Activated T-cell treated with anti-CD3 and anti-CD28 coated beads, Interleukin-2, amount 50 U/mL, for 72 hours (primary cell): ENCODE measurements at places on chromosomes 6 and 20.

GRCh38 chr6:156776470-156776839 is 723 bp upstream of the ARID1B start:
- peak; percentile 32 for DNase-seq
- H3K4me3 ChIP-seq: peak overlapping the region; percentile 99
- no peaks in the 10 kb centered on the region for H3K27me3 ChIP-seq
- peaks cover 42% of the 10 kb centered on the region for H3K4me1 ChIP-seq
- peak overlapping the region; percentile 99 for H3K27ac ChIP-seq

DNA sequence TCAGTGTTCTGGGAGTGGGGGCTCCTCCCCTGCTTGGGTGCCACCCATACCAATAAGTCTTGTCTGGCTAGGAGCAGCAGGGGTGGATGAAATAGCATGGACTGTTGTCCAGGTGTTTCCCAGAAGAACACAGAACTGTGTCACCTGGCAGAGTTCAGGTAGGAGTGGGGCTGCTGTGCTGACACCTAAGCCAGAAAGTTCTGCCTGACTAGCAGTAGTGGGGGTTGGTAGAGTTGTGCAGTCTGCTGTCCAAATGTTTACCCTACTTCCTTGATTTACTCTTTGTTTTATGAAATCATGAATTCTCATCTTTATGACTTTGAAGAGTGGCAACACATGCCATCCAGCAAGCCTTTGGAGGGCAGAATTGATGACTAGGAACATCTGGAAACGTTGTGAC is 27.3 kb upstream of the SLC35B3 start:
- no peak overlapping the region for H3K4me3 ChIP-seq
- peaks cover 2% of the 10 kb centered on the region for H3K36me3 ChIP-seq
- no peaks in the 10 kb centered on the region for H3K4me1 ChIP-seq

DNA sequence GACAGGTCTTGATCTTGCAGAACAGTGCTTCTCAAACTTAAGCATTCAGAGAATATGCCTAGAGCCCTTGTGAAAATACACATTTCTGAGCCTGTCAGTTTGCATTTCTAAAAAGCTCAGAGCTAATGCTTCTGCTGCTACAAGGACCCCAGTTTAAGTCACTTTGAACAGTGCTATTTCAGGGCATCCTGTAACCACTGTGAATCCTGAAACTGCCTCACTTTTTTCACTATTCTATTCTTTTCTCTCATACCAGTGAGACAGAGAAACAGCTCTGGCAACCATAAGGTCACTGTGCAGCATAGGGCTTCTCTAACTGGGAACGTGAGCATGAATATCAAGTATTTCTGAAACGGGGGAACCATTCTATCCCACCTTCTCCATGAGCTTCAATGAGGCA is 51.2 kb downstream of the LGSN start:
- no peaks in the 10 kb centered on the region for H3K36me3 ChIP-seq
- H3K4me1 ChIP-seq: no peaks in the 10 kb centered on the region
- H3K27me3 ChIP-seq: no peaks in the 10 kb centered on the region
- H3K4me3 ChIP-seq: no peak overlapping the region

- H3K4me3 ChIP-seq: no peak overlapping the region
- no peak for DNase-seq
- H3K36me3 ChIP-seq: no peaks in the 10 kb centered on the region
- no peaks in the 10 kb centered on the region for H3K27me3 ChIP-seq
- H3K4me1 ChIP-seq: peaks cover 7% of the 10 kb centered on the region
Measured at GRCh38 chr6:14252271-14252850, 134.8 kb downstream of the CD83 start.

- no peaks in the 10 kb centered on the region for H3K27me3 ChIP-seq
- DNase-seq: no peak
- peaks cover 21% of the 10 kb centered on the region for H3K4me1 ChIP-seq
- H3K36me3 ChIP-seq: peaks cover 2% of the 10 kb centered on the region
- H3K4me3 ChIP-seq: no peak overlapping the region
Measured at GRCh38 chr20:47730744-47731143, 54.5 kb downstream of the SULF2 start.

- DNase-seq: no peak
- H3K4me1 ChIP-seq: peaks cover 5% of the 10 kb centered on the region
- H3K27me3 ChIP-seq: no peaks in the 10 kb centered on the region
- peaks cover 8% of the 10 kb centered on the region for H3K36me3 ChIP-seq
- H3K27ac ChIP-seq: no peak overlapping the region
- H3K4me3 ChIP-seq: no peak overlapping the region
Measured at GRCh38 chr20:2984028-2984501, 59.4 kb upstream of the GNRH2 start.

- no peaks in the 10 kb centered on the region for H3K36me3 ChIP-seq
- H3K27ac ChIP-seq: no peak overlapping the region
- no peak for DNase-seq
- peaks cover 13% of the 10 kb centered on the region for H3K27me3 ChIP-seq
- H3K4me1 ChIP-seq: no peaks in the 10 kb centered on the region
- H3K4me3 ChIP-seq: no peak overlapping the region
Measured at GRCh38 chr6:70033781-70034180, 167.4 kb downstream of the COL19A1 start.

DNA sequence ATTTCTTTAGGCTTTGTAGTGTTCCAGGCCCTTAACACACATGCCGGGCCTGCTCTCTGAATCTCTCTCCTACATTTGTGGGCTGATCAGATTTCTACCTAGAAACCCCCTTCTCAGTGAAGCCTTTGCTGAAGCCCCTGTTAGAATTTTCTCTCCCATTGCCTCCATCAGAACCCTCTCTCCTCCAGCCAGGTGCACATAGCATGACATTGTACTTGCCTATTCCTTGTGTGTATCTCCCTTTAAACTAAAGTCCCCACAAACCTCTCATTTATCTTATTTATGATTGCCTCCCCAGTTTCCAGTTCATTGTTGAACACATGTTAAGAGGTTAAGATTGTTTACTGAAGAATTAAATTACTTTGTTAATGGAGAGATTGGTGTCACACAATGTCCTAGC is 325.5 kb upstream of the CITED2 start:
- no peaks in the 10 kb centered on the region for H3K27me3 ChIP-seq
- no peak for DNase-seq
- no peak overlapping the region for H3K4me3 ChIP-seq
- H3K27ac ChIP-seq: no peak overlapping the region

- peak overlapping the region; percentile 68 for H3K27ac ChIP-seq
- H3K4me1 ChIP-seq: peaks cover 44% of the 10 kb centered on the region
- no peaks in the 10 kb centered on the region for H3K27me3 ChIP-seq
- no peak for DNase-seq
Measured at GRCh38 chr6:145813285-145814034, 1.1 kb downstream of the FBXO30 start.

DNA sequence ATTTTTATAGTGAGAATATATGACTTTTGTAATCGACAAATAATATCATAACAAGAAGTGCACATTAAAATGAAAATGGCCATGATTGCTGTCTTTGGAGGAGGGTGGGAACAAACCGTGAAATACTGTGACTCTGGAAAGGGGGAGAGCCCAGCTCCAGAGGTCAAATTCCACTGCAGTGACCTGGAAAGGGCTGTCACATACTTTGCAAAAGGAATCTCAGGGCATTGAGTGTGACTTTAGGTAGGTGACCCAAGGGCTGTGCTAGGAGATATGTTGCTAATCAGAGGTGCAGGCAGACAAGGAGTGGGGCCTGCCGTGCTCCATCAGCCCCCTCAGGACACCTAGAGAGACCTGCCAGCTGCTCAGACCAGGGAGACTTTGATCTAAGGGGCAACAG is 28.1 kb upstream of the BMP7 start:
- H3K4me1 ChIP-seq: no peaks in the 10 kb centered on the region
- DNase-seq: no peak
- no peak overlapping the region for H3K27ac ChIP-seq

DNA sequence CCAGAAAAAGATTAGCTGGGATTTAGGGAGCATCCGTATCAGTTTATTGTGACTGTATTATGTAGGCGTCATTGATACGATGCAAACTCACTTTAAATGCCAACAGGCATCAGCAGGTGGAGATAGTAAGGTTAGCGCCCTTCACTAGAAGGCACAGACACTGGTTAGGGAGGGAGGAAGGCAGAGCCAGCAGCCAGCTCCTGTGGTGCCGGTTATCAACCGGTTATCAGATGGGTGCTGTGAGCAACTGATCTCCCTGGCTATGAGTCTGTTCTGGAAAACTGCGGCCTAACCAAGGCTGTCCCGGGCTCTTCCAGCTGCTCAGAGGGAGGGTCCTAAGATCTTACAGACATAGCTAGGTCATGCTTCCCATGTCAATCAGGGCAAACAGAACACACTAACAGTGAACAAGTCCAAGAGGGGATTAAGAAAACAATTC is 47.5 kb upstream of the CD93 start:
- no peaks in the 10 kb centered on the region for H3K4me1 ChIP-seq
- H3K27ac ChIP-seq: no peak overlapping the region
- no peak for DNase-seq

GRCh38 chr6:48541649-48542048 is 430.7 kb upstream of the PTCHD4 start:
- no peak overlapping the region for H3K27ac ChIP-seq
- DNase-seq: no peak
- H3K36me3 ChIP-seq: no peaks in the 10 kb centered on the region
- H3K4me1 ChIP-seq: no peaks in the 10 kb centered on the region
- H3K27me3 ChIP-seq: no peaks in the 10 kb centered on the region

DNA sequence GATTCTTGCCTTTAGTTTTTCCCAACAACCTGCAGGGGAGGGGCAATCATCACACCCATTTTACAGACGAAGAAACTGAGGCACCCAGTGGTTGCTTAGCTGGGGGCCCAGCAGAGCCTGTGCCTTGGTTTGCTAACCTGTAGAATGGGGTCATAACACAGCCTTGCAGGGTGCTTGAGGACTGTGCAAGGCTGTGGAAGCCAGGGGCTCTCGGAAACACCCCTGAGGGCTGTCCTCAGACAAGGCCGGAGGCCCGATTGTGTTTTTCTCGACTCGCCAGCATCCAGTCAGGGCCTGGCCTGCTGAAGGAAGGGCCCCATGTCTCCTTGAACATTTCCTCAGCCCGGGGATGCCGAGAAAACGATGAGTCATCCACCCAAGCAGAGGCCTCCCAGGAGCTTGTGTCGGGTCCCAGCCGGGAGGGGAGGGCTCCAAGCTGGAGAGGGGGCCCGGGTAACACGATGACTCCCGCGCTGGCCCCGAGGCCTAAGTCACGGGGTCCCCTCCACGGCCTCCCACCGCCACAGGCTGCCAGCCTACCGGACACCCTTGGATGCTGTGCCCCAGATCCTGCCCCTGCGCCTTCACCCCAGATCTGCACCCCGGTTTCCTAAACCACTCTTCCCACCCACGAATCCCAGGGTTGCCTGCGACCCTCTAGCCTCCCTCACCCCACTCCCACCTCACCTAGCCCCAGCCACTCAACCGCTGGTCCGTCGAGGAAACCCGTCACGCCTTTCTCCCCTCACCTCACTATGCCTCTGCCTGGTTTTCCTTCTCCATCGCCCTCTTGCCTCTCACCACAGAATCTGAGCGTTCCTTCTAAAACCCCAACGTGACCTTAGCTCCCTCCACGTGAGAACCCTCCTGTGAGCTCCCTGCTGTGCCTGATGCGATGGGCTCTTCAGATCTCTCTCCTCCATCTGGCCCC is 10.6 kb downstream of the NOL4L start:
- H3K4me3 ChIP-seq: peak overlapping the region; percentile 29
- no peaks in the 10 kb centered on the region for H3K36me3 ChIP-seq
- peak; percentile 50 for DNase-seq
- H3K27me3 ChIP-seq: no peaks in the 10 kb centered on the region

DNA sequence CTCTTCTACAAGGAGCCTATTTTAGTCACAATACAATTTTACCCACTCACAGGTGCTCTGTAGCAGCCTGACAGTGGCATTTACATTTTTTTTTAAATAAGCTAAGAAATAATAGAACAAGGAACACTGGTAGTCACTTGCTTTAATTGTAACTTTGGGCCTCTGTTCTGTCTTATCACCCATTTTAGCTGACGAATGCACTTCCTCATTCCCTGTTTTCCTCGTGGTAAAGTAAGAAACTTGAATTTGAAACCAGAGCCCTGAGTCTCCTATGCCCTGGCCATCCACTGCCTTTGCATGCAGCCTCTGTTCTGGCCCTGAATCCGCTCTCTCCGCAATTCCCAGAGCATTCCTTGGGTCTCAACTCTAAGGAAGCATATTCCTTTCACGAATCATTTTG is 550.6 kb downstream of the PTPRT start:
- H3K27me3 ChIP-seq: no peaks in the 10 kb centered on the region
- DNase-seq: no peak
- no peaks in the 10 kb centered on the region for H3K4me1 ChIP-seq
- no peak overlapping the region for H3K27ac ChIP-seq
- H3K36me3 ChIP-seq: no peaks in the 10 kb centered on the region
- H3K4me3 ChIP-seq: no peak overlapping the region

GRCh38 chr20:43408848-43409576 is 48.7 kb upstream of the SRSF6 start:
- peaks cover 5% of the 10 kb centered on the region for H3K36me3 ChIP-seq
- peaks cover 37% of the 10 kb centered on the region for H3K27me3 ChIP-seq
- no peak for DNase-seq
- no peak overlapping the region for H3K4me3 ChIP-seq
- H3K27ac ChIP-seq: no peak overlapping the region

- no peak for DNase-seq
- H3K4me1 ChIP-seq: peaks cover 24% of the 10 kb centered on the region
- H3K27me3 ChIP-seq: no peaks in the 10 kb centered on the region
- no peaks in the 10 kb centered on the region for H3K36me3 ChIP-seq
- no peak overlapping the region for H3K4me3 ChIP-seq
- no peak overlapping the region for H3K27ac ChIP-seq
Measured at GRCh38 chr6:2140438-2141128, 104.8 kb downstream of the GMDS start.

DNA sequence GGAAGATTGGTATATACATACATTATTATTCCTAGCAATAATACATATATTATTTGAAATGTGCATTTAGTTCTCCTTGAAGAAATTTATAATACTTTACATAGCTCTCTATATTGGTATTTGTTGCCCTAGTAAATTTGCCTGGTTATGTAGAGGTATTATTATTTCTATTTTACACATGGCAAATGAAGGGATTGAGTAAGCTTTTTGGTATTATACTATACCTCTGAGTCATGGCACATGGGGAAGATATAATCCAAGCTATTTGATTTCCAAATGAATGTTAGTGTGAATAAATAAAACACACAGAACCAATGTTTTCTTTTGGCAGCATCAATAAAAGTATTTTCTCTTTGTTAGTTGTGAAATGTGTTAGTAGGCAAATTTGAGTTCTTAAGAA is 409.6 kb upstream of the SLC35B3 start:
- H3K27me3 ChIP-seq: no peaks in the 10 kb centered on the region
- H3K27ac ChIP-seq: no peak overlapping the region
